Stimulated activated CD4-positive, alpha-beta T cell treated with anti-CD3 and anti-CD28 coated beads, Interleukin-4, amount 100 ng/mL, for 4 hours (primary cell): ENCODE measurements at places on chromosomes 7 and 10.
A peak's percentile ranks its signal among the peaks of the same experiment; 100 is the strongest.

- DNase-seq: no peak
These were observed 17.6 kb upstream of the PFKFB3 start for GRCh38 chr10:6185039-6185716.

DNA sequence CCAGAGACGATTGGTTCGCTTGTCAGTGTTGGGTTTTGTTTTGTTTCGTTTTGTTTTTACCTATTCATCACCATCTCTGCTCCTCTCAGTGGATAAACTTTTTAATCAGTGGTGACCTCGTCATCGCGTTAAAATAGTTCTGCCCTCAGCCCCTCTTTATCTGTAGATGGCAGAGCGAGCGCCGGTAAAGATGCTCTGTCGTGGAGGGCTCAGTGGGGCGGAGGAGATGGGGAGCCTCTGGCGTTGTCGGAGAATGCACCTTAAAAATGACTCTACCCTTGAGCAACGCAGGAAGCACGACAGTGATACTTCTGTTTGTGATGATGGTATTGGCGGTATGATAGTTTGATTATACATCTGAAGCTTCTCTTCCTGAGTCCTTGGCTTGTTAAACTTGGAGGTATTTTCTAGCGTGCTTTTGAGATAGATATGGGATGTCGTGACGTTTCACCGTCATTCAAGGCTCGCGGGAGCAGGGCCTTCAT lies 554 bp downstream of the CSGALNACT2 start:
- DNase-seq: peak; percentile 53

GRCh38 chr7:15863951-15864625 lies 177.6 kb upstream of the MEOX2 start:
- DNase-seq: no peak

GRCh38 chr10:101219946-101220451 lies 9.3 kb downstream of the LBX1 start:
- DNase-seq: no peak

GRCh38 chr7:158516524-158516923 lies 71.1 kb downstream of the PTPRN2 start:
- no peak for DNase-seq

DNA sequence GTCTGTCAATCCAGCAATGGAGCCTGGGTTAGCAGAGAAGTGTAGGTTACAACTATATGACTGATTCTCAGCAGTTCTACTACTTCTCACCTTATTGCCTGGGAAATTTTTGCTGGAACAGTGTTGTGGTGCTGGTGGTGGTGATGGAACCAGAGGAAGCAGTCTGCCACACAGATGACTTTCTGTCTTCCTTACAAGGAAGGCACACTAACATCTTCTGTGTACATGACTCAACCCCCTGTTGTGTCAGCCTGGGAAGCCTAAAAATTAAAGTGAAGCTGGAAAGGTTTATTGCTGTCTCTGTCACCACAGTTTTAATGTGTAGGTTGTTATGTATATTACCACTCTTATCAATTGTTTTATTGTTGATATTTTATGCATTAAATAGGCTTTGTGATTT lies 40.3 kb downstream of the ANKRD7 start:
- DNase-seq: no peak

DNA sequence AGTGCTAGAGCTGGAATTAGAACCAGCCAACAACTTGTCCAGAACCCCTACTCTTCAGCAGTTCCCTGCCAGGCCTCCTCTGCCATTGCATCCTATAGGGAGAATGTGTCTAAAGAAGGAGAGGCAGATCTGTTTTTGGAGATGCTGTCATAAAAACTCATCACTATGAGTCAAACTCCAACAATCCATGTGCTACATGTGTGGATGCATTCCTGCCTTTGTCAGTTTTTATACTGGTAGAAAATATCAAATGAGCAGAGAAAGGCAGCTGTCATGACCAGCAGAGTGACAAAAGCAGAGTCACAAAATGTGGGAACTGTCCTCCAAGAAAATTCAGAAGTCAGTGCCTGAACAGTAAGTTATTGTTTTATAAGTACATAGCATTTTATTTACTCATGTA lies 93.0 kb downstream of the ABLIM1 start:
- no peak for DNase-seq

DNA sequence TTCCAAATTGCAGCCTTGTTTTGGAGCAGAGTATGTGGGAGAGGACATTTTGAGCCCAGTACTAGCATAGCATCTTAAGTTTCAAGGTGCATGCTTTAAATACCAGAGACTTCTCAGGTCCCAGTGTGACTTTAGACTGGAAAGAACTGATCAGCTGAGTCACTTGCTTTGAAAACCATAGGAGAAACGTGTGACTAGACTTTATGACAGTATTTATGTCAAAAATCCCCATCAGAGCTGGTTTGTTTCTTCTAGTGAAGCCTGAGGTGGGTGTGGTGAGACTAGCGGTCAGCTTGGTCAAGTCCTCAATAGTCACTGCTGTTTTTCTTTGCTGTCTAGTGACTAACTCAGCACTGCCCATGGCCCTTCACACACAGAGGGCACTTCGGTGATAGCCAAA lies 724.2 kb downstream of the GATA3 start:
- no peak for DNase-seq

GRCh38 chr10:24313283-24313682 lies 104.3 kb downstream of the KIAA1217 start:
- no peak for DNase-seq

DNA sequence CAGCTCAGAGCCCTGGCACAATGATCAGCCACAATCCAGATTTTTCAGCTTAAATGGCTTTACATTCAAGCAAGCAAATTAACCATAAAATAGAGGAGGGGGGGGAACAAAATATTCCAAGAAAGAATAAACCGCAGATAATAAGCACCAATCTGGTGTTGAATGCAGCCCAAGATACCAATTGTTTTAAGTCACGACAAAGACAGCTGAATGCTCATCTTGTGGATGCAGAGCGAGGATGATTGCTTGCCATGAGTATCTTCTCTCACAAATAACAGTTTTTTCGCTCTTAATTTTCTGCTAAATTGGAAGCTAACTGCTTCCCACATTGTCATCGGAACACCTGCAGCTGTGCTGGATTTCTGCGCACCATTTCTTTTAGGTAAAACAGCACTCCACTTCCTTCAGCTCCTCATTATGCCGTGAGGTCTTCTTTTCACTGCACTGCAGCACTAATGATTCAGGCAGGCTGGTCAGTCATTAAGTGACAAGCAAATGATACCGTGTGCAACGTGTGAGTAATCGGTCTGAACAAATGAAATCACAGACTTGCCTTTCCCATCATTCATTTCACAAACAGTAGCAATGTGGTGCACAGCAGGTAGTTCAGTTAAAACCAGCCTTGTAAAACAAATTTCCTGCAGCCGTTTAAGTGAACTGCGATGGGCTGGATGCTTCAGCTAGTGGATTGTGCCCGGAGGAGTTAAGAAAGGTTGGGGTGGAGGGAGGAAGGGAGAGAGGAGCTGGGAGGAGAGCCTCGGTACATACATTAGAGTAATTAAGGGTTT lies 106.4 kb upstream of the CDCA7L start:
- no peak for DNase-seq

- no peak for DNase-seq
These were observed 479.7 kb downstream of the ATRNL1 start for GRCh38 chr10:115572740-115573455.

GRCh38 chr10:59432207-59432900 lies 70.0 kb upstream of the FAM13C start:
- no peak for DNase-seq

DNA sequence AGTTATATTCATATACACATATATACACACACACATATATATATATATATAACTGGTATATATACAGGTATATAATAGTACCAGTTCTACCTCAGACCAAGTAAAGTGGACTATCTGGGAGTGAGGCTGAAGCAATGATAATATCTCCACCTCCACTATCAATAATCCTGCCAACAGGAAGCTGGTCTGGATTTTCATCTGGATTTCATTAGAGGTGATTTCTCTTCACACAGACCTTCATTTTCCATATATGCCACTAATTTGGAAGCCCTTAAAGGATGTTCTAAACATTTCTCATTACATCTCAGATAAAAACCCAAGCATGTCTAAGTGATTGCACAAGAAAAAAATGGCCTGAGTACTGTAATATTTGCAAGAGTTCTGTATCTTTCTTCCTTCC lies 1.7 kb upstream of the SLC35B4 start:
- no peak for DNase-seq

- DNase-seq: no peak
These were observed 2.5 kb downstream of the LSM8 start for GRCh38 chr7:118186501-118186900.

DNA sequence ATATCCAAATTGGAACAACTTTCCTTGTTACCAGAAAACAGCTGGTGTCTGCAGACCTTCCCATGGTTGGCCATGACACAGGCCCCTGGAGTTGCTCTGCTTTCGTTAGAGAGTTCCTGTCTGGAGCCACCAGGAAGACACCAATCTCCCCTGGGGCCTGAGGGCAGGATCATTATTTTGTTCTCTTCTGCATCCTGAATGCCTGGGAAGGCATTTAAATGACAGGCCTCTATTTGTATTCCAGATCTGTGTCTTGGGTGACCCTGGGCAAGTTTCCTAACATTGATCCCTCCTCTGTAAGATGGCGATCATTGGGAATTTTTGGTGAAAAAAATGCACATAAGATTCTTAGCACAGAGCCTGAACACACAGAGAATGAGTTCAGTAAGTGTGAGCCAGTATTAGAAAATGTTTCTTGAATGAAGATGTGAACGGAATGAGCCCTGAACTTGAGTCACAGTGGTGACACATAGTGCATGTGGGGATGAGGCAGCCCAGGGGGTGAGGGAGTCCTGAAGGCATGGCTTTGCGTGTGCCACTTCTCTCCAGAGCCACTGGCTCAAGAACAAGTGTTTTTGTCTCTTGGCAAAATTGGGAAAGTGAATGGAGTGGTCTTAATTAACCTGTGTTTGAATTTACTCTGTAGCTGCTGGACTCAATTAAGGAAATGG lies 28.4 kb downstream of the BMPER start:
- no peak for DNase-seq

DNA sequence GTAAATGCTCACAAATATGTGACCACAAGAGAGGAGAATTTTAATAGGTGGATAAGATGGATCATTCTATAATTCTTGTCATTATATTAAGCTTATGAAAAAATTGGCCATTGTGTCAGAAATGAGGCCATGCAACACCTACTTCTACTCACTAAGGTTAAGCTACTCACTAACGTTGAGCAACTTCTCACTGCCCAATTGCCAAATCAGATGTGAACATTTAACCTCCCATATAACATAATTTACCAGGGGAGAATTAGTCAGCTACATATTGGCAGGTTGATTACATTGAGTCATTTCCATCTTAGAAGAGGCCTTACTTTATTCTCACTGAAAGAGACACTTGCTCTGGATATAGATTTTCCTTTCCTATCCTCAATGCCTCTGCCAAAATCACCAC lies 211.2 kb upstream of the DGKB start:
- DNase-seq: no peak

GRCh38 chr7:130397758-130398073 lies 17.4 kb downstream of the CPA1 start:
- DNase-seq: no peak

GRCh38 chr10:123883673-123884320 lies 7.8 kb downstream of the CPXM2 start:
- DNase-seq: no peak

DNA sequence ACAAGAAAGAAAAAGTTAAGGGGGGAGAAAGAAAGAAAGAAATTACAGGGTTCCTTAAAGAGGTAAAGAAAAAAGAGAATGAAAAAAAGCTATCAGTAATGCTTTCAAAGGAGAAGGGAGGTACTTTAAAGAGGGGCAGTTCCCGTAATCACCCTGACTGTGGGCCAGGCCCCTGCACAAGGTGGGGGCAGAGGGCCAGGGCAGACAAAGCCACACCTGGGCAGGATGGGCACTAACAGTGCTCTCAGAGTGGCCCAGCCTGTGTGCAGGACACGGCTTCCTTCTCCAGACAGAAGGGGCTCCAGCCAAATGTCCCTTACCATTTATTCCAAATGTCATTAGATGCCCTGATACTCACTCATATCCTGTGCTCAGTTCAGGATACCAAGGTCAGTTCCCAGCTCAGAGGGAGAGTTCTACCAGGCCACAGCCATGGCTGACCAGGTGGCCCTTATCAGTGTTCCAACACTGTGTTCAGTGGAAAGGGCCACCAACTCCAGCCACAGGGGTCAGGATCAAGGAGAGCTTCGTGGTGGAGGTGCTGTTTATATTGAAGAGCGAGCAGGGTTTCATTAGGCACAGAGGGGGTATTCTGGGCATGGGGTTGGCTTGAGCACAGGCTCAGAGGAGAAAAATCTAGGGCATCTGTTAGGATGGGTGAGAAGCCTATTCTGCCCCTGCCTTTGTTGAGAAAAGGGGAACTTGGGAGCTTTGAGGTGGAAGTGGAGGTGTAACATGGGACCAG lies 29.9 kb downstream of the DPCD start:
- DNase-seq: no peak

DNA sequence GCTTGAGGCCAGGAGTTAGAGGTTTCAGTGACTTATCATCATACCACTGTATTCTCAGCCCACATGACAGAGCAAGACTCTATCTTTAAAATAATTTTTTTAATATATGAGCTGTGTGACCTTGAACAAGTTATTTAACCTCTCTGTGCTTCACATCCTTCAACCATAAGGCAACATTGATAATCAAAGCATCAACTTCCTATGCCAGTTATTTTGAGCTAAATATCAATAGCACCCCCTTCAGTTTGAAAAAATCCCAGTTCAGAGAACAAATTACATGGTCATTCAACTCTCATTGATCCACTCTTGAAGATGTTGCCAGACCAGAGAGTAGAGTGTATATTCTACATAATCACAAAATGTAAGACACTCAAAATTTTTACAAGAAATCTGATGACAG lies 53.0 kb downstream of the ASNS start:
- DNase-seq: no peak

- DNase-seq: no peak
These were observed 58.5 kb downstream of the PKD1L1 start for GRCh38 chr7:47889723-47890122.

DNA sequence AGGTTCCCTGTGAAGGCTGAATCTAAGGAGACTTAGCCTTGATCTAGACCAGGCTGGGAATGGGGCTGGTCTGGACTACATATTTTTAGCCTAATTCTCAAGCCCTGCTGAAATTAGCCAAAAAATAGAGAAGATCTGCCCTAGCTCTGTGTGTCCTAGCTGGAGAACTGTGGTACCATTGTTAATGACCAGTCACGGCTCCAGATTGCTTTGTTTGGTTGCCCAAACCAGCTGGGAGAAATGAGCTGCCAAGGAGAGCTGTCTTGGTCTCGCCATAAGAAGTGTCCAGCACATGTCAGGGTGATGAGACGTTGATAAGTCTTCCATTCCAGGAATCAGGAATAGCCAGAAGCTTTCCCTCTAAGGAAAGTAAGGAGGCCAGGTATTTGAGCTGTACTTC lies 20.7 kb downstream of the GBX1 start:
- no peak for DNase-seq
